ENCODE measurements at places on chromosomes 5 and 9.

GRCh38 chr5:107402434-107403227 lies 268.1 kb downstream of the EFNA5 start:
- no peak for DNase-seq

GRCh38 chr5:98768960-98769209 lies 4.6 kb upstream of the RGMB start:
- no peak for DNase-seq

- no peak for DNase-seq
Observed at GRCh38 chr5:81006947-81007636, 46.9 kb downstream of the RASGRF2 start.

DNA sequence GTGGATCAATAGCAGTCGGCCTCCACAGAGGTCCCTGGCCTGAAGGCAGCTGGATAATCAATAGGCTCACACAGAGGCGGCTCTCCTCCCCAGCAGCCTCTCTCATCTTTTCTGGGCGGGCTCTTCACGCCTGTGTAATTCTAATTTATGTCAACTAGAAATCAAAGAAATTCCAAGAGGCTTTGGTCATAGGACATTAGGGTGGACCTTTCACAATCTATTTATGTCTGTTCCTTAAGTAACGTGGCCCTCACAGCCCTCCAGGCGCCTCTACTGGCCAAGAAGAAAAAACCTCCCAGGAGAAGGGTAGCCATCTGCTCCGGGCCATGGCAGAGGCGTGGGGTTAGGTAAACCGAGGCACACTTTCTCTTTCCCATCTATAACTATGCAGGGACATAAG lies 205.1 kb upstream of the EFNA5 start:
- peak; percentile 20 for DNase-seq

DNA sequence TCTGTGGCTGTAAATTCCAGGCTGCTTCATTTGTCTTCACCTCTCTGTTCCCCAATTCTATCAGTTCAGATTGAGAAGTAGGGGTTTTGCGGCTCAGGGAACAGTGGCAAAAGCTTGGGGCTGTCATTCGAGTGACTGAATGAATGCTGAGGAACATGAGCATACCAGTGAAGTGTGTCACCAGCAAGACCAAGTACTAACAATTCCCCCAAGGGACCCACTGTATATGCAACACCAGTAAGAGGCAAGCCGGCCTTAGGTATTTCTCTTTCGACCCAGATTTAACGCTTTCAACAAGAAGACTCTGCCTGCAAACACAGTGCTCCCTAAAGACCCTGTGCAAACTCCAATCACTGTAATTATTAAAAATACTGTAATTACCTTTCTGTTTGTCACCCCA lies 25.8 kb downstream of the KLHL3 start:
- no peak for DNase-seq

- peak; percentile 22 for DNase-seq
Observed at GRCh38 chr5:76050134-76050533, 33.0 kb upstream of the SV2C start.

DNA sequence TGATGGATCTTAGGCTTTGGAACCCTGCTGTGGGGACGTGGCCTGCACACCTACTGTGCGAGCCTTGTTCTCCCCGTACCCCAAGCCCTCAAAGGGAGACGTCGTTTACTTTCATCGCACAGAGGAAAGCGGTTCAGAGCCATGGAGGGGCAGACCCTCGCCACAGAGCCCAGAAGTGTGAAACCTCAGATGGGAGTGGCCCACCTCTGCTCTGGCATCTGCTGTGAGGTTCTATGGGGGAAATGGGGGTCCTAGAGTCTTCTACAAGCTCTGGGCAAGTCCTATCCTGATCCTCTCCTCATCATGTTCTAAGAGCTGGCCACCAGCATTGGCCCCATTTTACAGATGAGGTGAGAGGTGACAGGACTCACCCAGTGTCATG lies 3.7 kb upstream of the RNF44 start:
- DNase-seq: no peak

GRCh38 chr9:69970001-69970533 lies 73.6 kb upstream of the MAMDC2 start:
- DNase-seq: no peak

- DNase-seq: no peak
Observed at GRCh38 chr5:179263391-179264052, 81.7 kb downstream of the ADAMTS2 start.

GRCh38 chr5:38716516-38716915 lies 129.3 kb upstream of the OSMR start:
- no peak for DNase-seq

DNA sequence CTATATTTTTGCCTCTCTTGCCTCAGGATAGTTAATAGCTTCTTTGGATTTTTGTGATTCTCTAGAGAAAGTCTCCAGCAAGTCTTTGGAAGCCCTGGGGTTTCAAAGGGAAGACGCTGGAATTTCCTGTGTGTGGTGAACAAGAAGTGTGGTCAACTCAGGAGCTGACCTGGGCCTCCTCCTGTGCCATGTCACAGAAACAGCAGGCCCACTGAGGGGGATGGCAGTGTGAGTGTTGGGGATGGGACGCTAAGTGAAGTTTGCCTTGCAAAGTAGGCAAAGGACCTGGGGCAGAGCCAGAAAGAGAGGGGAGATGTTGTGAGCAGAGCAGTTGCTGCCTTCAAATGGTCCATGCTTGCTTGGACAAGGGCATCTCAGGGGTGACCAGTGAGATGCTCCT lies 226.3 kb downstream of the DMRT2 start:
- no peak for DNase-seq

- DNase-seq: no peak
Observed at GRCh38 chr5:154575546-154576428, 97.8 kb upstream of the HAND1 start.

GRCh38 chr5:149414405-149415065 lies 35.4 kb upstream of the IL17B start:
- DNase-seq: no peak

GRCh38 chr5:67317603-67318002 lies 121.0 kb upstream of the CD180 start:
- DNase-seq: no peak

- DNase-seq: no peak
Observed at GRCh38 chr5:109053995-109054417, 306.3 kb downstream of the FER start.

DNA sequence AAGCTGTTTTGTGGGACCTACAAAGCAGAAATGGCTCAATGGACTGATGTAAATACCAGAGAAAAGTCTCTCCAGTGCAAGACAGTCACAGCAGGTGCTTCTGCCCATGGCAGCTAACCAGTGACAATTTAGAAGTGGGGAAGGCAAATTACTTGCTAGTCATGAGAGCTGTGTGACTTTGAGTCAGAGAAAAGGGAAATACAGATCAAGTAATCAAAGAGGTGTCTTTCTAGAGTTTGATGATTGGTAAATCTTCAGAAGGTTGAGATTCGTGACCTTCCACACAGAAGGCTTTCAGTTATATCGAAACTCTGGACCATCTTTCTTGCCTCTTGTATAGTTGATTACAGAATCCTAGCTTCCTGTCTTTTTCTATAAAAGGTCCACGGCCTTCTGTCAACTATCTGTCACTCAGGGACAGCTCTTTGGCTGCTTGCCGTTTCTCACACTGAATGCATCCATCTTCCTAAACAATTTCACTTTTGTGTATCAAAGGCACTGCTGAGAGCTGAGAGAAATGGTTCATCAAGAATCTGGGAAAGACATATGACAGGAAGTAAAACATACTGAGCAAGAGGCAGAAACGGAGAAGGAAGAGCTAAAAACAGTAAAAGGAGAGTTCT lies 993.9 kb upstream of the ACO1 start:
- no peak for DNase-seq

DNA sequence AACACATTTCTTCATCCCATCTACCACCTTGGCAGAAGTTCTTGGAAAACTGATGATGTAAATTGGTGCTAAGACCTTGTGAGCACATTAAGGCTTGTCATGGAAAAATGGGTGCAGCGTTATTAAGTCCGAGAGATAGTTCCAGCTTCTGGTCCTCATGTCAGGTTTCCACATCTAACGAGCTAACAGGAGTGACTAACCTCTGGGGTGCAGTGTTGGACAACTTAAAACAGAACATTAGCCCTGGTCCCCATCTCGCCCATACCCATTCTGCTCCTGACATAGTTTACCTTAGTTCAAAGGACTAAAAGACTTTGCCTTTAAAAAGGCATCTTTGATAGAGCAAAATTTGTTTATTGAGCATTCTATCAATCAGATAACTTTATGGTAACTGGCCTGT lies 128.0 kb downstream of the SLC1A3 start:
- peak; percentile 39 for DNase-seq
